ENCODE measurements at places on chromosomes 12 and 14.

GRCh38 chr14:89440986-89441909 is 24.2 kb upstream of the FOXN3 start:
- no peak for DNase-seq

DNA sequence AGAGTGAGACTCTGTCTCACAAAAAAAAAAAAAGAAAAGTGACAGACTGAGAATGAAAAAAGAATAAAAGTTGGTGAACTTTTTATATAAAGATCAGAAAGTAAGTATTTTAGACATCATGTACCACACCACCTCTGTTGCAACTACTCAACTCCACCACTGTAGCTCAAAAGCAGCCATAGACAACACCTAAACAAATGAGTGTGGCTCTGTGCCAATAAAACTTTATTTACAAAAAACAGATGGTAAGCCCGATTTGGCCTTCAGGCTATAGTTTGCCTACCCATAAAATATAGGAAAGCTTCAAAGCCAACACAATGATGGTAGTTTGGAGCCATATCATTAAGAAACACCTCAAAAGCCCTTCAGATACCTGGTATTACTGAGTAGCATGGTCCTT is 154.5 kb upstream of the FOXN3 start:
- DNase-seq = no peak

- DNase-seq = no peak
These were observed 211.4 kb downstream of the NTF3 start for GRCh38 chr12:5643266-5643665.

DNA sequence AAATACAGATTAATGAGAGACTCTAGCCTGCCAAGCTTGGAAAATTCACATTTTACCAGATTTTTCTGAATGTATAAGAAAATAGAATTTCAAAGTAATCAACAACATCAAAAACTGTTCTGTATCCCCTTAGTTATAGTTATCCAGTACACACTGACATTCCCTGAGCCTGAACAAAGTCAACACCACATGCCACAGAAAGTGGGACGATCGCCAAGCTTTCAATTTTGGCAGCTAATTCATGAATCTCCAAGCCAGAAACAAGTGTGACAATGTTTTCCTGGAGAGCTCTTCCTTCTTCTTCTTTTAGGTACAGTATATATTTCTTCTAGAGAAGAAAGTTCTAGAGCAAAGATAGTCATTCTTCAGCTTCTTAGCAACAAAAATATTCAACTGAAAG is 290.2 kb downstream of the PRKD1 start:
- peak; percentile 49 for DNase-seq

GRCh38 chr12:67981287-67982162 is 7.7 kb upstream of the IFNG-AS1 start:
- no peak for DNase-seq

- DNase-seq = no peak
These were observed 44.0 kb downstream of the KCNK13 start for GRCh38 chr14:90105756-90106155.

GRCh38 chr12:21252070-21252469 is 82.6 kb downstream of the SLCO1A2 start:
- DNase-seq = no peak

DNA sequence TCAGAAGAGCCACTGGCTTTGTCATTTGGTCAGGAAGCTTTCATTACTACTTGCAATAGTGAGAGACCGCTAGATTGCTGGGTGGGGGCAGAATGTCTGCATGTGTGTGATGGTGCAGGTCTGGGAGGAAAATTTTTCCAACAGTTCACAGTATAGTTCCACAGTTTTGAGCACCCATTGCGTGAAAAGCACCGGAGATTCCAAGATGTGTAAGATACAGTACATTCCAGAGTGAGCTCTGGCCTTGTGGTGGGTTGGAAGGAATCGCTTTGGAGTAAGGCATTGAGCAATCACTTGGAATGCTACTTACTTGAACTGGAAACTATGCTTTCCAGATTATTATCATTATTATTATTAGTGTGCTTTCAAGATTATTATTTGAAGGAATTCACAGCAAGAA is 47.6 kb upstream of the FRMD6 start:
- no peak for DNase-seq

DNA sequence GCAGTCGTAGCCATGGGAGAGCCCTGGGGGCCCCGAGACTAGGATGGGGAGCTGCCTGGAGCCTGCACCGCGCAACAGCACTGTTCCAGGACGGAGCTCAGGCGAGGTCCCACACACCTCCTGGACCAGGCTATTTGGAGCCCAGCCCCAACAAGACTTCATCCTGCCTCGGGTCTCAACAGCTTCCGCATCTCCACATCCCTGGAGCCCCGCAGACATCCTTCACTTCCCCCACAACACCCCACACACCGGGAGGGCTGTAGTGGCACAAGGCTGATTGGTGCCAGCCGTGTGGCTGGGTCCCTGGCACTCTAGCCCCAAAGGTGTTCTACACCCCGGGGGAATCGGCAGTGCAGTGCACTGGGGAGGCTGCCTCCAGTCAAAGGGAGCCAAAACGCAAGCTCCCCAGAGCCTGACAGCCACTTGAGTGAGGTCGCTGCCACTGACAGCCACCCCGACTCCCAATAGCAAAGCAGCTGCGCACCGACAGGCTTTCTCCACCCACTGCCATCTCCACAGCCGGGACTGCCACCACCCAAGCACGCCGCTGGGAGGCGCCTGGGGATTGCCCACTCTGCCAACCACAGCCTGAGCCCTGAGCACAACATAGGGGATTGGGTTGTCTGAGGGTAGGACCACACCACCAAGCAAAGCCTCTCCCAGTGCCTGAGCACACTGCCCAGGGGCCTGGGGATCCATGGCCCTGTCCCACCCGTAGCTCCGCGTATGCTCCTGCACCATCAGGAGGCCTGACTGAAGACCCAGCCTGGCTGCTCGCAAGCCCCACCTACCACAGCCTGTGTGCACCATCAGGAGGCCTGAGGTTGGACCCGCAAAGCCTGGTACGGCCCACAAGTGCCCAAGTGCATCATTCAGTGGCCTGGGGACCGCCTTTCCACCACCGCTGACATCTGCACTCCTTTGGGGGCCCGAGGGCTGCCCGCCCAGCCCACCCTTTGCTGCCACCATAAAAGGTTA is 13.2 kb upstream of the KLRF1 start:
- peak; percentile 47 for DNase-seq

- no peak for DNase-seq
These were observed 78.0 kb upstream of the SSTR1 start for GRCh38 chr14:38129705-38130104.

GRCh38 chr12:19719672-19720071 is 280.4 kb downstream of the AEBP2 start:
- DNase-seq = no peak

DNA sequence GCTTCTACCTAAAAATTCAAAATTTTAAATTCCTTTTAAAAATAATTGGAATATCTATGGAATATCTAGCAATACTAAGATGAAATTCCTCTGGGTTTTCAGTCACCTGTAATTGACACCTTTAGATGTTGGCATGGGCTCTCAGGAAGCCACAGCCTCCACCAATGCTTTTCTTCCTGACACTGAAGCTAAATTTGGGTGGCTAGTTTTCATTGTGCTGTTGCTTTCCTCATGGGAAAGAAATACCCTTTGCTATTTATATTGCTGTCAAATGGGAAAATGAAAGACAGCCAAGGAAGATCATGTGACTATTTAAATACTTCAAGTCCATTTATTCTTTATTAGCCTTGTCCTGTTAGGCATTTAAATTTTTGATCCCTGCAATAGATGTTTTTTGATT is 313.0 kb downstream of the NAV3 start:
- DNase-seq = no peak

GRCh38 chr12:64042911-64043310 is 179.2 kb downstream of the KICS2 start:
- no peak for DNase-seq

DNA sequence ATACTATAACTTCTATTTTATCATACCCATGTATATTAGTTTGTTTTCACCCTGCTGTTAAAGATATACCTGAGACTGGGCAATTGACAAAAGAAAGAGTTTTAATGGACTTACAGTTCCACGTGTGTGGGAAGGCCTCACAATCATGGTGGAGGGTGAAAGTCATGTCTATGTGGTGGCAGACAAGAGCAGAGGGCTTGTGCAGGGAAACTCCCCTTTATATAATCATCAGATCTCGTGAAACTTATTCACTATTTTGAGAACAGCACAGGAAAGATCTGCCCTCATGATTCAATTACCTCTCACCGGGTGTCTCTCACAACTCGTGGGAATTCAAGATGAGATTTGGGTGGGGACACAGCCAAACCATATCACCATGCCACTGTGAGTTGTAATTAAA is 135.8 kb downstream of the SYNE2 start:
- no peak for DNase-seq

- DNase-seq = no peak
These were observed 38.9 kb downstream of the FERMT2 start for GRCh38 chr14:52911904-52912303.

- peak; percentile 86 for DNase-seq
These were observed 914 bp upstream of the CCND2 start for GRCh38 chr12:4272424-4273272.

GRCh38 chr14:76581592-76581991 is 179.7 kb upstream of the VASH1 start:
- DNase-seq = no peak

DNA sequence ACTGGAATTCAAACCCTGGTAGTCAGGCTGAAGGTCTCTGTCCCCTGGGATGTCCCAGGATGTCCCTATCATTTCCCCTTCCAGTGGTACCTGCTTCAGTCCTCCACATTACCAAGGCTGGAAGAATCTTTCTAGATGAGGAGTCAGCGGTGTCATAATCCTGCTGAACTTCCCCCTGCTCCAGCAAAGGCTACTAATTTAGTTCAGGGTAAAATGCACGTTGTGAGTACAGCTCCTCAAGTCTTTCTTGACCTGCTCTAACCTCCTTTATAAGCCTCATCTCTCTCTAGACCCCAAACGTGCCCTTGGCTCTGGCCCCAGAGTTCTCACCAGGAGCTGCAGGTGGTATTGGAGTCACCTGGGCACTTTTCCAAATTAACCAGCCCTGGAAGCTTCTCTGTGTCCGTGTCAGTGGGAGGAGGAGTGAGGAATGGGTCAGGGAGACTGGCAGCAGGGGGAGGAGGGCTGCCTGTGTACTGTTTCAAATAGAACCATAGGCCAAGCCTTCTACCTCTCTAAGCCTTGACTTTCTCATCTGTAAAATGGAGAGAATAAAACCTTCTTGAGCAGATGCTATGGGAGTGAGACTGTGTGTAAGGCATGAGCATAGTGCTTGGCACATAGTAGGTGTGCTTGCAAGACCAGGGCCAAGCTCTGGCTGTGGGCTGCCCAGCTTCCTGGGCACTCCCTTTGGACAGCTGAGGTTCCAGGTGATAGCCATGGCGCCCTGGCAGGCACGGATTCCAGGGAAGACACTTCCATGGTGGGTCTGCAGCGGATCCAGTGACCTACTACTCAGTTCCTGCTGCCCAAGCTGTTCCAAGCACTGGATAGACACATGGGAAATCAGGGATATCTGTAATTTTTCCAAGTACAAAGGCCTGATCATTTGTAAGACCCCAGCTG is 24.5 kb downstream of the ASB2 start:
- DNase-seq = no peak

GRCh38 chr14:104220215-104221070 is 82.1 kb downstream of the KIF26A start:
- DNase-seq = peak; percentile 37

- no peak for DNase-seq
These were observed 23.5 kb upstream of the SMAGP start for GRCh38 chr12:51293696-51294095.

DNA sequence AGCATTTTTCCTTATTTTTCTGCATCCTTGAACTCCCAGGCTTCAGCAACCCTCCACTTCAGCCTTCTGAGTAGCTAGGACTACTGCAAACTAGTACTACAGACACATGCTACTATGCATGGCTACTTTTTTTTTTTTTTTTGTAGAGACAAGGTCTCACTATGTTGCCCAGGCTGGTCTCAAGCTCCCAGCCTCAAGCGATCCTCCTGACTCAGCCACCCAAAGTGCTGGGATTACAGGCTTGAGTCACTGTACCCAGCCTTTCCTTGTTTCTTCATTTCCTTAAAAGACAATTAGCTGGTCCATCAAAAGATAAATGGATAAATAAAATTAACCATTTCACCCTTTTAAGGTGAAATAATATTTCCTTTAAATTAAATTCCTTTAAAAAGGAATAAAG is 205.8 kb downstream of the SPTSSA start:
- no peak for DNase-seq

GRCh38 chr12:75184516-75184915 is 25.1 kb downstream of the KCNC2 start:
- DNase-seq = no peak

DNA sequence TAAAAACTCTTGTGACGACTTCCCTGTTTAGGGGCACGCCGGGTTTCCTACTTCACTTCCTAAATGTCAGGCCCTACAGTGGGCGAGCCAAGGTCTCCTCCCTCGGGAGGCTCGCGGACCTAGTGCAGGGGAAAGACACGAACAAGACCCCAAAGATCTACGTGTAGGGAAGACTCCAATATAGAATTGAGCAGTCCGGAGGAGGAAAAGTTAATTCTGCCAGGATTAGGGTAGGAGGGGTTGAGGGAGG is 564 bp downstream of the ATXN3 start:
- DNase-seq = no peak

GRCh38 chr12:54824402-54824801 is 29.9 kb upstream of the MUCL1 start:
- DNase-seq = no peak

- DNase-seq = no peak
These were observed 36.5 kb downstream of the TMEM117 start for GRCh38 chr12:43872396-43872795.

DNA sequence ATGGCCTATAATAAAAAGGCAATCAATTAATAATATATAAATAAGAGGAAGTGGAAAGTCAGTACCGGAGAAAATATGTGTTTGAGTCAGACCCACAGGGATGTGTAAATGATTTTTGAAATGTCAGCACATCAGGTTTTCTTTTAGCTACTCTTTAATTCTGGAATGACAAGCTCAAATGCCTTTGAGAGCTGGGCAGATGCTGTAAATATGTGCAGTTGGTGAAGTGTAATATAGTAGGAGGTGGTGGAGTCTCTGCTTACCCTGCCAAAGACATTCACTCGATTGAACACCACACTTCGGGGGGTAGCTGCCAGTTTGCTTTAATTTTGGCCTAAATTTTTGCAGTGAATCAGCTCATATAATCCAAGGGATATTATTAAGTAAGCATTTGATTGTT is 93.0 kb downstream of the PLEKHA5 start:
- DNase-seq = no peak

DNA sequence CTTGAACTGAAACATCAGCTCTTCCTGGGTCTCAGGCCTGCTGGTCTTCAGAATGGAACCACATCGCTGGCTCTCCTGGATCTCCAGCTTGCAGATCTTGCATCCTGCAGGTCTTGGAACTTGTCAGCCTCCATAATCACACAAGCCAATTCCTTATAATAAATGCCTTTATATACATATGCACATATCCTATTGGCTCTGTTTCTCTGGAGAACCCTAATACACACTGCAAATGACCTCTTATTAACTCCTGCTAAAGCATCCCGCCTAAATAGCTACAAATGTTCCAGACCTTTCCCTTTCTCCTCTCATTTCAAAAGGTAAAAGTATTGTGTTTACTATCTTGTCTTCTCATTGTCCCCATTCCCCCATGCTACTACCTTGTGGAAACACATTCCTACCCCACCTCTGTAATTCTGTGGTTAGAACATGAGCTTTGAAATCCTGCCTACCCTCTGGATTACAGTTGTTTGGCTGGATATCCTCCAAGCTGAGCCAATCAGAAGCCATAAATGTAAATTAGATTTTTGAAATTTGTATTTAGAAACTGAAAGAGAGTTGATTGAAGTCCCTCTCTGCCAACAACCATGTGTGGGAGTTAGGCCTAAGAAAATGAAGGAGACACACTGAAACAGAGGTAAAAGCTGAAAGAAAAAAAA is 58.1 kb downstream of the ANKS1B start:
- no peak for DNase-seq
